ENCODE measurements at places on chromosomes 7 and 10.

- DNase-seq = no peak
Observed at GRCh38 chr10:77686650-77687417, 49.2 kb upstream of the KCNMA1 start.

DNA sequence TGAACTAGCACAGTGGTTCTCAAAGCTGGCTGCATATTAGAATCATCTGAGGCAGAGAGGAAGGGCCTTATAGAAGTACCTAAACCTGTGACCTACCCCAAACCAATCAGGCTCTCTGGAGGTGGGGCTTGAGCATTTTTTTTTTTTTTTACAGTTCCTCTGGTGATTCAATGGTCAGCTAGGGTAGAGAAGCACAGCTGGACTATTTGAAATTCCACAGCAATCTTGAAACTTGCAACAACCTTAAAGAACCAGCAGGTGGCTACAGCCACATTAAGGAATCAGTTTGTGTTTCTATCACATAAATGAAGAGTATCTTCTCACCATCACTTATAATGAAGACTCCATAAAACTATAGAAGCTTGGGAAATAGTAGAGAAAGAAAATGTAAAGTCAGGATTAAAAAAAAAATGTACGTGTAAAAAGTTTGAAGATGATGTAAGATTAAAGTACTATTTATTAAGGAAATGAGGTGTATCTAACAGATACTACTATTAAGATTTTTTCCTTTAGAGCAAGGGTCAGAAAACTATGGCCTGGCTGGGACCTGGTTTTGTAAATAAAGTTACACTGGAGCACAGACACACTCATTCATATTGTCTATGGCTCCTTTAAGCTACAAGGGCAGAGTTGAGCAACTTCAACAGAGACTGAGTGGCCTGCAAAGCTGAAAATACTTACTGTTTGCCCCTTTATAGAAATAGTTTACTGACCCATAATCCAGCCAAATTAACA is 3.8 kb downstream of the RTKN2 start:
- no peak for DNase-seq

DNA sequence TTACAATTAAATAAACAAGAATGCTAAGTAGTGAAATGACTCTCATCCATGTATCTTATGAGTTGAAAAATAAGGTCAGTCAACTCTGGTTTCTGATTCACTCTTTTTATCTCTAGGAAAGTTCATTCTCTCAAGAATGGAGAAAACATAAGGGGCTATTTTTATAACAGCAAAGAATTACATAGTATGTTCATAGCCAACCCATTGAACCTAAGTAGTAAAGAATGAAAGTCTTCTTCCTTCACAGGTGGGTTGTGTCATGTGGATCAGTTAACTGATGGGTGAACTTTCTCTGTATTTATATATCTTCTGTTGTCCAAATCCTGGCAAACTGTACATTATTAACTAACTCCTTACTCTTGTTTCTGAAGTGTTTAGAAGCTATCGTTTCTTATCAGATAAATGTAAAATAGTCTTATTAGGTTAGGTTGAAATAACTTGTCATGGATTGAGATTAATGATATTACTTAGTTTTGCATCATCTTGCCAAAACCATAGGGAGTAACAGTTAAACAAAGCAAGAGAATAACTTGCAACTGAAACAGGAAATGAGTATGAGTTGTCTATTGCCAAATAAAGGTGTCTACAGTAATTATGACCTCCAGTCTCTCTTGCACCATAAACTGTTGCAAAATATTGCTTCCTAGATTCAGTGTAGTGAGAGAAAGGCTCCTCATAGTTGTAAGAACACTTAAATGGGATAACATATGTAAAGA is 86.8 kb downstream of the ANKRD7 start:
- no peak for DNase-seq

- DNase-seq = no peak
Observed at GRCh38 chr7:36568452-36568849, 155.8 kb downstream of the AOAH start.

GRCh38 chr10:118957443-118957825 is 72.1 kb upstream of the NANOS1 start:
- no peak for DNase-seq

All from effector CD8-positive, alpha-beta T cell (primary cell).